Daoy (cell line): ENCODE measurements at places on chromosomes 12 and 14. TPM values are rescaled to one million over a fixed set of nuclear protein-coding genes. Genes with fewer than 3 reads are reported as not detected.

DNA sequence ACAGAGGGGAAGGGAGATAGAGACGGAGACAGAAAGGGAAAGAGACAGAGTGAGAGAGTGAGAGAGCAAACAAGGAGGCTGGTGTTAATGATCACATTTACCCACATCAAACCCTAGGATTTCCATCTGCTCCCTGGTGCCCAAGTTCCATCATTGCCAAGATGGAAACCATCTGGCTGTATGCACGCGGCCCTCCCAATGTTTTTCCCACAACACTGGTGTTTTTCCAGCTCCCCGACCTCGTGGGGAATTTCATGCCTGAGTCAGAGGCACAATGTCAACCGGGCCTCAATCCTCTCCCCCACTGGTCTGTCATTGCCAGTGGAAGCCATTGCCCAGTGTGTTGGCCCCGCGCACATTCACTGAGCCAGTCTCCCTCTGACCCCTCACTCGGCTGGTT is 19.9 kb upstream of the BDKRB2 start:
- no peak for DNase-seq

- no peak for DNase-seq
Observed at GRCh38 chr12:102394200-102394599, 86.2 kb downstream of the IGF1 start.

- no peak for DNase-seq
Observed at GRCh38 chr12:27244689-27245488, 803 bp downstream of the STK38L start.

- peak; percentile 95 for DNase-seq
Observed at GRCh38 chr12:111599453-111600204, 514 bp upstream of the ATXN2 start.

Gene ITGB7
- 0.03 and 0.34 TPM in 2 replicates for total RNA-seq
